ENCODE measurements at places on chromosomes 12 and 14.

- no peak for DNase-seq
Observed at GRCh38 chr14:43479596-43480195, 1027.4 kb downstream of the FSCB start.

GRCh38 chr14:96482986-96483385, 19.2 kb upstream of the PAPOLA start:
- no peak for DNase-seq

DNA sequence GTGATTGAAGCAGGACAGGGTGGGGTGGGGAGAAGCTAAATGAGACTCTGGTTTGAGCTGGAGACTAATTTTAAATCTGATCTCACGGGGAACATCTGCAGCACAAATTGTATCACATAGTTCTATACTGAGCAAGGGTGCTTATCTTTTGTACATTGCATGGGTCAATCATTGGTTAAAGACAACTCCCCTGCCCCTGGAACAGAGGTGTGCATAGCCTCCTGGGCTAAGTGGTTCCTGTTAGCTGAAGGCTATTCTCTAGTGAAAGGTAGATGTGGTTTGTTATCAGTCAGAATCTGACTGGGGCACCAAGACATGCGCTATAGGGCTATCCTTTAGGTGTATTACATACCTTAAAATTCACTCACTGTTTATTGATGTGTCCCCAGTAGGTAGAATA, 103.9 kb upstream of the KITLG start:
- DNase-seq: no peak

DNA sequence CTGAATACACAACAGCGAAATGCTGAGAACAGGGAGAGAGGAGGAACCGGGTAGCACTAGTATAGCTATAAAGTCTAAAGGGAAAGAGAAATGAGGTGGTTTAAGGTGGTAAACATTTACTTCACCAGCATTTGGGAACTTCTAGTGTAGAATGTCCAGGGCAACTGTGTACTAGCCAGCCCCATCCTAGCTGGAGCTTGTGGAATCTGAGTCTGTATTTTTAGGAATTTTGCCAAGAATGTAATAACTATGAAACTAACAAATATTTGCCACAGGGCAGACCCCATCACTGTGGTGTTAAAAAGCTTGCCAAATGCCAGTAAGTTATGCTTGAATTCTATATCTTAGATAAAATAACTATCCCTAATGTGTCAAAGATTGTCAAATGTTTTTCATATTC, 398.9 kb upstream of the MIS18BP1 start:
- peak; percentile 0 for DNase-seq

- no peak for DNase-seq
Observed at GRCh38 chr14:74583689-74584434, 28.2 kb downstream of the LTBP2 start.

DNA sequence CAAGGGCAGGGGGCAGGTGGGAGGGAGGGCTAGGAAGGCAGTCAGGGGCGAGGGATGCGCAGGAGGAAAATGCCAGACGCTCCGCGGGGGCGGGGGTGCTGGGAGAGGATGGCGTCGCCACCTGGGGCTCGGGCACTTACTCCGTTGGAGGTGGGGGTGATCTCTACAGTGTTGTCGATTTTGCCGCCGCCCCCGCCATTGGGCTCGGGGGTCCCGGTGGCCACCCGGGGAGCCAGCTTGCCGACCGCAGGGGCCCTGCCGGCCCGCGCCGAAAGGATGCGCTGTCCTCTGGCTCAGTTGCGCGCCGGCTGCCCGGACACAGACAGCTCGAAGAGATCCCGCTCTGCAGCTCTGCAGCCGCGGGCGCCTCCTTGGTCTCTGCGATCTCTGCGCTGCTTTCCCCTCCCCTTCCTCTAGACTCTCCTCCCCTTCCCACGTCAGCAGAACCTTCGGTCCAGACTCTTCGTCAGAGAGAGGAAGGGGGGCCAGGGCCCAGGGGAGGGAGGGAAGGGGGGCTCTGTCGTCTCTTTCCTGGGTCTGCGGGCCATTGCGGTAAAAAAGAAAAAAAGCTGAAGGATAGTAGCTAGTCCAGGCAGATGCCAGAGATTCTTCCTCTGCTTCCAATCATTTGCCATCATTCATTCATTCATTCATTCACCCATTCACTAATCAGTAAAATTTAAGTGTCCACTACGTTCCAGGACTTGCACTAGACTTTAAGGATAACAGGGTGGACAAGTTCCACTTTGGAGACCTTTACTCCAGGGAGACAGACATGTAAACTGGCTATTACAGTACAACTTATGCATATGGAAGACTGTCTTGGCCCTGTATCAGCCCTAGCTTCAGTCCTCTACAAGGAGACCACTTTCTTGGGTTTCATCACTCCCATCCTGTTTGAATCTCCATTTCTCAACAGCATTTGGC, at the start of gene SLC22A17:
Gene SLC22A17, minus strand, starts transcription at position 382 of the 927 bp plus-strand sequence.
- peak; percentile 70 for DNase-seq

DNA sequence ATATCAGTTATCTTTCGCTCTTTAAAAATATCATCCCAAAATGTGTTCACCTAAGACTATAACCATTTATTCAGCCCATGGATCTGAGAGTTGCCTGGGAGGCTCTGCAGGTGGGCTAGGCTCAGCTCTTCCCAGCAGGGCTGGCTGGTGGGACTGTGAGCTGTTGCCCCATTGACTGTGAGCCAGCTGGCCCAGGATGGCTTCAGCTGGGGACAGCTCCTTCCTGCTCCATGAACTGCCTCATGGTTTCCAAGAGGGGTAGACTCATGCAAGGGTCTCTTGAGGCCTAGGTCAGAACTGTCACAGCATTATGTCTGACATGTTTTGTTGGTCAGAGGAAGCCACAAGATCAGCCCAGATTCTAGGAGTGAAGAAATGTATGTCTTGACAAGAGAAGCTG, 114.1 kb upstream of the E2F7 start:
- DNase-seq: no peak

- no peak for DNase-seq
Observed at GRCh38 chr12:19234981-19235871, 105.7 kb downstream of the PLEKHA5 start.

DNA sequence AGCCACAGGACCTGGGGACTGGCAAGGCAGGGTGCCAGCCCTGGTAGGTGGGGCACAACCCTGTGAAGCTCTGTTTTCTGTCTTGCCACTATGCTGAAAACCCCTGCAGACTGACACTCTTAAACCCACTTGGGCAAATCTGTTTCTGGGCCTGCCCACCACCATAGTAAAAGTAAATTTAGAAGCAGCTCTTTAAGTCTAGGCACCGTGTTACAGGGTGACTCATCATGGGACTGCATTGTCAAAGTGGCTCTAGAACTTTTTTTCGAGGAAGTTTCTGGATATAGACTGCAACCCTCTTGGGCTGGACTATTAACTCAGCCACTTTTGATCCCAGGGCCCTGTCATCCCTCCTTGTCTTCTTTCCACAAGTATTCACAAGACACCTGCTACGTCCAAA, 7.7 kb downstream of the TUNAR start:
- no peak for DNase-seq

DNA sequence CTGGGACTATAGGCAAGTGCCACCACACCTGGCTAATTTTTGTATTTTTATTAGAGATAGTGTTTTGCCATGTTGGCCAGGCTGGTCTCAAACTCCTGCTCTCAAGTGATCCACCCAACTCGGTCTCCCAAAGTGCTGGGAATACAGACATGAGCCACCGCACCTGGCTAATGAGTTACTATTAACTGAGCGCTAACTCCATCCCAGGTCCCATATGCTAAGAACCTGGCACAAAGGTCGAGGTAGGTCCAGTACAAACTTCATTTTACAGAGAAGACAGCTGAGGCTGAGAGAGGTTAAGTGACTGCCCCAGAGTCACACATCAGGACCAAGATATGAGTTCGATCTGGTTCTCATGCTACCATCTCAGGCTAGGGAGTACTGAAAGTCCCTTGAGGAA, 4.5 kb upstream of the PLA2G1B start:
- no peak for DNase-seq
